Choroid plexus epithelial cell (primary cell): ENCODE measurements at places on chromosomes 13 and 19.

DNA sequence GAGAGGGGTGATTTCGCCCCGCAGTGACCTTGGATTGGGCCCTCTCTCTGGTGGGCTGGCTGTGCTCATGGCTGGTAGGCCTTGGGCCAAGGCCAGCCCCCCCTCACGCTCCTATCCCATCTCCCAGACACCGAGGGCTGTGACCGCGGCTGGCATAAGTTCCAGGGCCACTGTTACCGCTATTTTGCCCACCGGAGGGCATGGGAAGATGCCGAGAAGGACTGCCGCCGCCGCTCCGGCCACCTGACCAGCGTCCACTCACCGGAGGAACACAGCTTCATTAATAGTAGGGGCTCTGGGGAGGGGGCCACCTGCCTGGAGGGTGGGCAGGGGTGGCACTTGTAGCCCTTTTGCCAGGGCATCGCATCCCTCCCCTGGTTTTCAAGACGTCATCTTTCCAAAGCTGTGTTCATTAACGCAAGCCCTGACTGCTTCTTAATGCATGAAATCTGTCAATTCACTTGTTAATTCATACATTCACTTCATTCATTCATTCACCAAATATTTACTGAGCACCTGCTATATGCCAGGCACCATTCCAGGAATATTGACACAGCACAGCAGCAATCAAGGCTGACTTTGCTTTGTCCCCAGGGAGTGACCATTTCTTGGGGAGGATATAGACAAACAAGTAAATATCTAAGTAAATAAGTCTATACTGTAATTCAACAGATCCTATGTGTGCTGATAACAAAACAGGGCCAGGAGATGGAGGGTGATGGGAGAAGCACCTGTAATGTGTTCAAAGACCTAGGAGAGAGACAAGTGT lies 26.6 kb downstream of the NCAN start:
- DNase-seq, result no peak

GRCh38 chr13:39051157-39051556 lies 12.9 kb downstream of the NHLRC3 start:
- DNase-seq, result peak; percentile 73

GRCh38 chr13:60433505-60433904 lies 36.5 kb downstream of the TDRD3 start:
- peak; percentile 40 for DNase-seq

GRCh38 chr19:4687396-4687795 lies 17.3 kb upstream of the MYDGF start:
- DNase-seq, result no peak

DNA sequence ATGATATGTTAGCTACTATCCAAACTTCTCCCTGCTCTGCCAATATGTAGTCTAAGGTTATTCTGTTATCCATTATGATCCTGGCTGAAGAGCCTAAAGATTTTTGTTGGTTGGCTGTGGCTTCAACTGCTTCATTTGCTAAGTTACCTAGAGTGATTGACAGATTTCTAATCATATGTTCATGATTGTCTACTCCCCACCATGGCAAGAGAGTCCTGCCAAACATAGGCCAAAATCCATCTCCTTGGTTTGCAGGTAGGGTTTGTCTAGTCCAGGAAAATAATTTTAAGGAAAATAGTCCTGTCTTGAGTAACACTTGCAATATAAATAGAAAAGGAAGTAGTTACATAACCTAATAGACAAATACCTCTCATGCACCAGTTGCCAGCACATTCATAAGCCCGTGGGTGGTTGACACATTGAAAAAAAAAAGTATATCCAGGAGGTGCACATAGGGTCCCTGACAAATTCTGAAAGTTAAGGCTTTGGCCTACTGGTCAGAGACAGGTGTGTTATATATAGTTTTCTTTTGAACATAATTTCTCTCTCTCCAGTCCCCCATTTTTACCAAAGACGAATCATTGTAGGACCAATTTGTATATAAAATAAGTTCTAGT lies 5.4 kb upstream of the CBY2 start:
- DNase-seq, result peak; percentile 4

DNA sequence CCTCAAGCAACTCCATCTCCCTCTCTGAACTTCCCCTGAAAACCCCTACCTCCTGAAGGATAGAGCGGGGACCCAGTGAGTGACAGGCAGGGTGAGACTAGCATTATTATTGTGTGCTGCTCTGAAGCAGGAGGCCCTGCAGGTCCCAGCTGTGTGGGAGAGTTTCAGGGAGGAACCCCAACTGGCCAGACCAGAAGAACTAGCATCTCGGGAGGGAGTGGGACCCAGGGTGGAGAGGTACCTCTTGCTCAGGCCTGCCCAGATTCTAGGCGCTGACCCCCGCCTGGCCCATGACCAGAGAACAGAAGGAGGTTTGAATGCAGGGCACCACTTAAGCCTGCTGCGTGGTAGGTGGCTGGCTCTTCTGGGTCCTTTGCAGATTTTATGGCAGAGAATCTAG lies 5.7 kb upstream of the LYPD3 start:
- no peak for DNase-seq

- DNase-seq, result no peak
These were observed 431.2 kb upstream of the SLC10A2 start for GRCh38 chr13:103497404-103497803.

GRCh38 chr19:12952488-12953137 lies 4.4 kb downstream of the GADD45GIP1 start:
- peak; percentile 71 for DNase-seq

DNA sequence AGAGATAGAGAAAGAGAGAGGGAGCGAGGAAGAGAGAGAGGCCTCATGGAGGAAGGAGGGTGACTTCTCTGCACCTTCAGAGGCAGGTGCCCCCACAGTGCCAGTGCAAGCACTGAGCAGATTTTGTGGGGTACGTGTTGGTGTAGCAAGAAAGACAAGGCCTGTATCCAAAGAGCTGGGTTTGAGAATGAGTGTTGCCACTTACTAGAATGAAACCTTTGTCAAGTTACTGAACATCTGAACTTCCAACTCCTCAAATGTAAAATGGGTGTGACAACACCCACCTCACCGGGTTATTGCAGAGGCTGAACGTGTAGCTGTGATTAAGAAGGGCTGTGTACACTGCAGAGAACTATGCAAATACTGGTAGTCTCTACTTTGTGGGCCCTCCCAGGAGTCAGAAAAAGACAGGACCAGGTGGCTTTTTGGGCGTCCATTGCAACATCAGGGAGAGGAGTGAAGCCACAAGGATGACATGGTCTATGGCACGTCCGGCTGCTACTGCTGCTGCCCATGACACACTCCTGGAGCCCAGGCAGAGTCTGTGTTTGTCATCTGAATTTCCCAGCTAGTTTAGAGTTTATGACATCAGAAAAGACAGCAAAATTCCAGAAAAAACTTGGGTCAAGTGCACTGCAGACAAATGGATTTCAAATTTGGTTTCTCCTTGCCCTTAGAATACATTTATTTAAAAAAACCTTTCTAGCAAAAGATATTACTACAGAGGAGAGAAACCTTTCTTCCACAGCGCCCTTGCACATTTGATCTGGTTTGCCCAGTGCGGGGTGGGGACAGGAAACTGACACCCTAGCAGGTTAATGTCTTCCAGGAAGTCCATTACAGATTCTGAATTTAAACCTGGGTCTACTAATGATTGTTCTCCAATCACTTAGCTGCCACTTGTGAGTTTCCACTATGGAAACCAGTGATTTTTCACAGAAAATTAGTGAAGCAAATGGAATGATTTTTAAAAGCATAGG lies 54.0 kb upstream of the ATP12A start:
- no peak for DNase-seq

DNA sequence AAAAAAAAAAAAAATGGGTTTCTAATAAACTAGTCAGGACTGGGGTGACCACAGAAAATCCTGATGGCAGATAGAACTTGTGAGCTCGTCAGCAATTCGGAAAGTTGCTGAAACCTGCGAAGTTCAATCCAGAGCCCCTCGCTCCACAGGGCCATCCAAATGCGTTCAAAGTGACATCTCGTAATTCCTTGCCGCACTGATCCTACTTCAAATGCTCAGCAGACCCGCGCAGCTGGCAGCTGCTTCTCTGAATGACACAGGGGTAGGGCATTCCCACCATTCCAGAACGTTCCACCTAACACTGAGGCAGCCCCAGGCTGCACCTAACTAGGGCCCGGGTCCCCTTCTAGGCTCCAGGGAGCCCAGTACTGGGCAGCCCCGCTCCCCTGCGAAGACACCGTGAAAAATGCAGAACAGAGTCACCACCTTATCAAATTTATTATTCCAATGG lies 4.8 kb upstream of the DAPK3 start:
- no peak for DNase-seq
